ENCODE measurements at places on chromosomes 1 and 21.

GRCh38 chr1:88910401-88910800, 19.0 kb upstream of the GTF2B start:
- ATAC-seq: no peak

GRCh38 chr1:200708769-200709168, 29.9 kb upstream of the CAMSAP2 start:
- ATAC-seq: no peak

DNA sequence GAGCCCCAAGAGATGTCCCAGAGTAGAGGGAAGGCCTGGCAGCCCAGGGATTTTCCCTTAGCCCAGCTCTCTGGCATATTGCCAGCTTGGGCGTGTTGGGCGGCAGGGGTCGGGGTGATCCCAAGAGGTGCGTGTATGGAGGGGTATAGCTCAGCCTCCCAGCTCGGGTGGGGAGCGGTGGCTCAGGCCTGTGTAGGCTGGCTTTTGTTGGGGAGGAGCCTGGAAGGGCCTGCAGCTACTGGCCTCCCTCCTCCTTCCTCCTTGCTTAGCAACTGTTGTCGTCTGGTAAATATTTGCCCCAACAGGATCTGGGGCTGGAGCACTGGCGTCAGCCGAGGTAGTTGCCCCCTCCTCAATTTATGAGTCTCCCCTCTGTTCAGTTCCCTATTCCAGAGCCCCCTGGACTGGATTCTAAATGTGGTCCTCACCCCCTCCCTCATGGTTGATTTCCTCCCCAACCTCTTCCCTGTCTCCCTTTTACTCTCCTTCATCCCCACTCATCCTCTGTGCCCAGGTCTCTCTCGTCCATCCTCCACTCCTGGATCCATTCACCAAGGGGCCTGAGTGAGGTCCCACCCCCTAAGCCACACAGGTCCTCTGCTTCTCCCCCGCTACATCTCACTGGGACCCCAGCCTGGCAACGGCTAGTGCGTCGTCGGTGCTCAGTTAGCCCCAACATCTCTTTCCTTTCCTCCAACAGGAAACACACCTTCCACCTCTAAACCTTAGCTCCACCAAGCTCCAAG, 10.3 kb upstream of the LMNA start:
- peak; percentile 51 for ATAC-seq

- no peak for ATAC-seq
These were observed 65.1 kb upstream of the RGL1 start for GRCh38 chr1:183739741-183740271.

GRCh38 chr1:184056921-184057555, 5.5 kb downstream of the TSEN15 start:
- ATAC-seq: peak; percentile 36

DNA sequence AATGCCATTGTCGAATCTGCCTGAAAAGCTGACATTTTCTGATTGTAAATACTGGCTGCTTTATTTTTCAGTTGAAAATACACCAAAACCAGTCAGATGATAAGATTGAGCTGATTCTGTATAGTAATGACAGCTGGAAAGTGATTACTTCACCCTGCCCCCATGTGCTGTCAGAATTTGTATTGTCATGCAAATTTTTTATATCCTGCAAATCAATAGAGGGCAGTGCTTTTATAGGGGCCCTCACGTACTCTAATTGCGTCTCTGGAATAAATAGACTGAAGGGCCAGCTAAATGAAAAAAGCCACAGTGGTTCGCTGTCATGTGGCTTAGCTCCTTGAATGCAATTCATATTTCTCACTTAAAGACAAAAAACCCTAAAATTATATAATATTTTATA, 208.6 kb downstream of the LHX8 start:
- peak; percentile 63 for ATAC-seq

DNA sequence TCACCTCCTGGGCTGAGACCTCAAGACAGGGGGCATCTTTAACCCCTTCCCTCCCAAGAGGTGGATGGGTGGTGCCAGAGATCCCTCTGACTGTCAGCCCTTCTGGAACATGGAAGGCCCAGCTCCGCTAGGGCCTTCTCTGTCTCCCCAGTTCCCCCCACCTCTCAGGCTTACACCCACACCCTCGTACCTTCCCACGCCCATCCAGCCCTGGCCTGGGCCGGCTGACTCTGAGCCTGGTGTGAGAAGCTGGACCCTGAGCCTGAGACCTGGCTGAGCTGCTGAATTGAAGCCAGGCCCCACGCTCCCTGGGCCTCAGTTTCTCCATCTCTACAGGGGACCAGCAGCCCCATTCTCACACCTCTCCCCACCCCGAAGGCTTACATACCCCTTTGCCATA, 5.4 kb downstream of the EPHA2 start:
- no peak for ATAC-seq

DNA sequence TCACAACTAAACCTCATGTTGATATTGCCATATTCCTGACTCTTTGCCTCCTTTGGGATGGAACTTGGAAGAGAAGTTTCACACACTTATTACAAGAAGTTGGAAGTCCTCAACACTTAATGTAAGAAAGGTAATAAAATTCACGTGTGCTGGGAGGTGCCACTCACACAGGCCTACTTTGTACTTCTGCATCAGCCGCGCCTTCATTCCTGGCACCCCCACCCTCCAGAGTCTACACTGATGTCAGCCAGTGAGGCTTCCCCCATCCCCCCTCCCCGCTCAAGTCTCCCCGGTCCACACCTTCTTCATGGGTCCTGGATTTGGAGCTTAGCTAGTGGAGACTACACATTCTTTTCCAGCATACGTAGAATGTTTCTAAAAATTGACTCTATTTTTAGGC, 24.8 kb upstream of the SLC45A1 start:
- no peak for ATAC-seq

- ATAC-seq: peak; percentile 16
These were observed 7.0 kb upstream of the CELSR2 start for GRCh38 chr1:109242387-109242786.

- peak; percentile 83 for ATAC-seq
These were observed 118.1 kb downstream of the EPHB2 start for GRCh38 chr1:22828484-22829308.

GRCh38 chr1:228684607-228685006, 50.7 kb upstream of the RHOU start:
- ATAC-seq: no peak

All from motor neuron (in vitro differentiated cells).